ENCODE measurements at places on chromosomes 5 and 9.
A peak's percentile ranks its signal among the peaks of the same experiment; 100 is the strongest.

DNA sequence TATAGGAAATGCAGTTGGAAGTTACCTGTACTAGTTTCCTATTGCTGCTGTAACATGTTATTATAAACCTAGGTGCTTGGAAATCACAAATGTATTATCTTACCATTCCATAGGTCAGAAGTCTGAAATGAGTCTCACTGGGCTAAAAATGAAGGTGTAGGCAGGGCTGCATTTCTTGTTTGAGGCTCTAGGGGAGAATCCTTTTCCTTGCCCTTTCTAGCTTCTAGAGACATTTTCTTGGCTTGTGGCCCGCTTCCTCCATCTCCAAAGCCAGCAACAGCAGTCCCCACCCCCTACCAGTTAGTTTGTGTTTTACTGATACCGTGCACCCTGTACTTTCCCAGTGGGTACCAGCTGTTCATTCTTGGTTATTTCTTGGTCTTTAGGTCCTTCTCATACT lies 153.3 kb downstream of the SLF1 start:
- DNase-seq, result no peak

- DNase-seq, result no peak
These were observed 4.3 kb upstream of the RIC1 start for GRCh38 chr9:5624655-5625054.

DNA sequence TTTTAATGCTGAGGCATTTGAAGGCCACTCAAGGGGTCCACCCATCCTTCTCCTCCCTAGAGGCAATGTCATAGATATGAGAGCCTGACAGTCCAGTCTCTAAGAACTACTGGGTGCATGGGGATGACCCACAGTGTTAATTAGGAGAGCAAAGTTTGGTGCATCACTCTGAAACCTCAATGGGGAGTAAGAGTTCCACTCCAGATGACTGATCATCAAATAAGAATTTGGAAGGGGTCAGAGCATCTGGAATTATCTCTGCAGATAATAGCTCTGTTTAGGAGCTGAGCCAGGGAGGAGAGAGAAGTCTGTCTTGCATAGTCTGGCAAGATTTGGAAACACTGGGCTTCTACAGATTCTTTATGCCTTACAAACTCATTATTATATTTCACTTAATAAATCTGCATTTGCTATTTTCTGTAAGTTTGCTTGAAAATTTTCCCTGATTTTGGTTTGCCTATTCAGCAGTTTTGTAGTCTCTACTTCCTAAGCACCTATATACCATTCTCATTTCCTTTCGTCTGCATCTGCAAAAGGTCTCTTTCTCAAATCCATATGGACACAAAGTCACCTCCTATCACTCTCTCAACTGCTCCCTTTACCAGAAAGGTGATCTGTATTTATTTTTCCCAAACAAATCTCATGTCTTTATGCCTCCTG lies 27.7 kb downstream of the FGF10 start:
- DNase-seq, result no peak

- peak; percentile 29 for DNase-seq
These were observed 466.1 kb downstream of the TLR4 start for GRCh38 chr9:118170032-118170955.

- no peak for DNase-seq
These were observed 170.5 kb upstream of the SMIM23 start for GRCh38 chr5:171614971-171615653.

GRCh38 chr9:14396171-14396570 lies 82.2 kb upstream of the NFIB start:
- DNase-seq, result no peak

GRCh38 chr9:18061332-18061731 lies 412.6 kb upstream of the ADAMTSL1 start:
- no peak for DNase-seq

- no peak for DNase-seq
These were observed 41.0 kb upstream of the HCN1 start for GRCh38 chr5:45737153-45737552.

DNA sequence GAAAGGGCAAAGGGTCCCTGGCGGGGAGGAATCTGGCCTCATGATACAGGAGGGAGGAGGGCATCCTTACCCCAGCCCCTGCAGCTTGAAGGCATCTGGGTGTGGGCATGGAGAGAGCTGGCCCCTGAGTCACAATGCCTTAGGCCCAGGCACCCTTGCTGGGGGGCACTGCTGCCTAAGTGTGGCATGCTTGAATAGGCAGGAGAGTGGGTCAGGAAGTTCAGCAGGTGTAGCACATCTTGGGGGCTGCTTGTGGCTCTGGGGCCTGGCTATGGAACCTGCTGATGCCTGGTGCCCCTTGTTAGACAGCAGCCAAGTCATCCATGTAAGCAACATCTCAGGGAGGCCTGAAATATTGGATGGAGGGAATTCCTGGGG lies 63.1 kb downstream of the HSPA4 start:
- DNase-seq, result no peak

DNA sequence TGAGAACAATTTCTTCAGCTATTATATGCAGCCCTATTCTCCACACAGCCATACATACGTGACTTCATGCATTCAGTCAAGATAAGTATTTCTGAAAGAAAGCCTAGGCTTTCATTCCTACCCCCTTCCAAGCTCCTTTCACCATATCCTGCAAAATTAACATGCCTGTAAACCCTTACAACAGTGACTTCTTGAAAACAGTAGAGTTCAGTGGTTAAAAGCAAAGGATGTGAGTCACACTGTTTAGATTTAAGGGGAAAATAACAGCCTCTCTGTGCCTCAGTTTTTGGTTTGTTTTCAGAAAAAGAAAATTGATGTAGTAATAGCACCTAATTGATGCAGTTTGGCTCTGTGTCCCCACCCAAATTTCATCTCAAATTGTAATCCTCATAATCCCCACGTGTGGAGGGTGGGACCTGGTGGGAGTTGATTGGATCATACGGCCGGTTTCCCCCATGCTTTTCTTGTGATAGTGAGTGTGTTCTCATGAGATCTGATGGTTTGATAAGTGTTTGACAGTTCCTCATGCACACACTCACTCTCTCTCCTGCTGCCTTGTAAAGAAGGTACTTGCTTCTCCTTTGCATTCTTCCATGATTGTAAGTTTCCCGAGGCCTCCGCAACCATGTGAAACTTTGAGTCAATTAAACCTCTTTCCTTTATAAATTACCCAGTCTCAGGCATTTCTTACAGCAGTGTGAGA lies 264.8 kb downstream of the CETN3 start:
- peak; percentile 46 for DNase-seq

DNA sequence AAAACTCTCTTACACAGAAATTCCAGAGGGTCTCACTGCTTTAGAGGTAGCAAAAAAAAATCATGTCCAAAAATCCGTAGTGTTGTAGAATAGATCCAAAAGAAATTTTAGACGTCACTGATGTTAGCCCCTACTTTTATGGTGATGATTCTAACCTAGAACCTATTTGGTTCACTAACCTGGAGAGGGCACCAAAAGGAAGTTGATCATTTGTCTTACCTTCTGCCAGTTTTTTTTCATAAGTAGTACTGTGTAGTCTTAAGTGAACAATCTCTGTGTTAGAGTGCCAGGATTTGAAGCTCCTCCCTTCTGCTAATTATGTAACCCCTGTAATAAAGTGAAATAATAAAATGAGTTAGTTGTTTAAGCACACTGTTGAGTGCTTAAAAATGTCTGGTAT lies 215.2 kb downstream of the SMARCA2 start:
- no peak for DNase-seq

GRCh38 chr9:3576328-3576727 lies 50.5 kb upstream of the RFX3 start:
- DNase-seq, result no peak

DNA sequence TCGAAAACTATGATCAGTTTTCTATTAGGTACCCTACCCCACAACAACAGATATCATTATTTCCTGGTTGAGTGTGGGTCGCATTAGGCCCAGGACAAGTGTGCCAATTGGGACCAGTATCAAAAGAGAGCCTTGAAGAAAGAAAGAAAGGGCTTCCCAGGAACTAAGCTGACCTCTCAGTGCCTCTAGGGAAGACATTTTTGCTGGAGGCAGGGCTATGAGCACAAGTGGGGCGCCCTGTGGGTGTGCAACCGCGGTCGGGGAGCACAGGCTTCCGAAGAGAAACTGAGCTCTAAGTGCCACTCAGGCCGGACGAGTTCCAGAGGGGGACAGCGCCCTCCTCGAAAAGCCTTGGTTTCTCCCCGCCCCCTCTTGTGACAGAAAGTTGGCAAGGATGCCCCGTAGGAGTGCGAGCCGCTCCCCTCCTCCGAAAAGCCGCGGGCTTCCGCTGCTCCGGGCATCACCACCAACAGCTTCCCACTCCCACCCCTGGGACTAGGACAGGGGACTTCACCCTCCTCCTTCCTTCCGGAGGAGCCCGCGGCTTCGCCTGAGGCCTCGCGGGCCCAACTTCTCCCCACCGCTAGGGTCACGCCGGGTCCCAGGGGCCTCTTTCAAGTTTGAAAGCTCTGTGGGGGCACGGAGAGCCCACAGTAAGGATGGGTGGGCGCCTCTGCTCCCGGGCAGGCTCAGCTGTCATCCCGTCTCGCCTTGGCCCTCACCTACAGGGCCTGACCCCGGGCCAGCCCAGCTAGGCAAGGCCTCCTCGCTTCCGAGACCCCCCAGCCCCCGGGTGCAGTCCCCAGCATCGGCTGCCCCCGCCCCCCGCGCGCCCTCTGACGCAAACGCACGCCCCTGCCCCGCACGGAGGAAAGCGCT lies 2.0 kb downstream of the NR2F1-AS1 start:
- DNase-seq, result no peak

- DNase-seq, result no peak
These were observed 41.1 kb downstream of the LIX1 start for GRCh38 chr5:97101189-97101910.

- DNase-seq, result no peak
These were observed 103.0 kb downstream of the COL5A1 start for GRCh38 chr9:134744385-134745295.

DNA sequence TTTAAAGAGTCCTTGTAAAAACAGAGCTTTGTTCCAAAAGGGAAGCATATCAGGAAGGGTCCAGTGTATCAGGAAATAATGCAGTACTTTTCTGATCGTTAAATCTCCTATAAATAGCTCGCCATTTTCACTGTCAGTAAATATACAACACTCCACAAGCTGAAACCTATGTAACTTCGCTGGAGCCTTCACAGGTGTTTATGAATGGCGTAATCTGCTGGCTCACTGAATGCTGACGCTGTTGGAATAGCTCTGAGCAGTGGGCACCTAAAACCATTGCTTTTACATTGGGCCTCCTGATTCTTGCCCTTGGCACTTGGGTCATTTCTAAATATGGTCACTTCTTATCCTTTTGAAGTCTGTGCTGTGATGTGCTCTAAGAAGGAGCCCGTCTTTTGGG lies 4.3 kb downstream of the SHC3 start:
- DNase-seq, result no peak

DNA sequence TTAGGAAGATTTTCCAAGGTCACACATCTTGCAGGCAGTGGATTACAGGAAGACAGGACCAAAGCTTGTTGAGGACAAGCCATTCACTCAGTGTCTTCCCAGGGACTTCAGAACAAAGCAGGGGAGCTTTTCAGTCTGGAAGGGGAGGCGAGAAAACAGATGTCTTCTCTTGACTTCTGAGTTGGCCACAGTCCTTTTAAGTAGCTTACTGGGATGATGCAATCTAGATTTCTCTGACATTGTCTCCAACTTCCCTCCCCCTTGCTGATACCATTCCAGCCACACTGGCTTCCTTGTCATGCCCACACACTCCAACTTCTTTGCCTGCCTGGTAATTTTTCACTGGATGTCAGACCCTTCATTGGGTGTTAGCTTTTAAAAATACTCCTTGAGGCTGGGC lies 174.2 kb upstream of the TBC1D2 start:
- peak; percentile 74 for DNase-seq

DNA sequence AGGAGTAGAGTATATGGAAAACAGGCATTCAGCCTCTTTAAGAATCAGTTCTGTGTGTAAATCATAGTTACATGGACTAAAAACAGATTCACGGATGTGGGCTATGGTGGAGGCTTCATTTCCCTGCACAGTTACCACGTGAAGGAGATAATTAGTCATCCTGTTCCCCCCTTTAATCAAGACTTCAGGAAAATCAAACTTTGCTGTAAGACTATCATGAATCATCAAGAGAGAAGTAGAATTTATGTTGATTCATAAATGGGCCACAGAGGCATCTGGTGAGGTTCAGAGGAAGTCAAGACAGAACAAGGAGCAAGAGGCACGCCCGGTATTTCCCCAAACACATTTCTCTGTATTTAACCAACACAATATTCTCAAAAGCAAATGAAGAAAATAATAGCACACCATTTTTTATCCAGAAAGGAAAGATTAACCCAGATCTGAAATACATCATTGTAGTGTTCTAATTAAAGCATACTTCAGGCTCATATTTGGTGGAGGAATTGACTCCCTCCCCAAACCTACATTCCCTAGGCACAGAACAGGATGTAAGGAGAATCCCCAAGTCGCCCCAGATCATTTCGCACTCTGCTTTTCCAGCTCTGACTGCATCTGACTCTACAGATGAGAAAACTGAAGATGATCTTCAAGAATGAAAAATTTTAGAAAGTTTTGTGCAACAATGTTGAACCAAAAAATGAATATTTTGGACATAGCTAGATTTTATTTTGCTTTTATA lies 175.8 kb upstream of the GAS1 start:
- peak; percentile 97 for DNase-seq

DNA sequence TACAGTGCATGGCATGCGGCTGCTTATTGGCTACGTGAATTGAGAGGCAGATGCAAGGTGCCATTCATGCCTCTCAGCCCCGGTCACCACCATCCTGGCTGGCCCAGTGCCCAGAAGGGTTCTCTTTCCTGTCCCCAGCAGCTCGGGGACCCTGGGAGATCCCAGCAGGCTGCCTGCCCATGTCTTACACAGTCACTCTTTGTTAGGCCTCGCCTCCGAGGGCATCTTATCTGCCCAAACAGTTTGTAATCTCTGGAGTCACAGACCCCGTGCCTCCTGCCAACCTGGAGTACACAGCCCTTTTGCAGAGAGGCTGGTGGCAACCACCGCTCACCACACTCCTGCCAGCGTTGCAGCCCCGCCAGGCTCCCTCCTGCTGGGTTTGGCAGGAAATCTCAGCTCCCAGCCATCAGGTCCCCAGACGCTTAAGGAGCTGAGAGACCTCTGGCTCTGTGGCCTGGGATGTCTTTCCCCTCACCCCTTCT lies 7.0 kb upstream of the AK1 start:
- no peak for DNase-seq

GRCh38 chr5:80591352-80591751 lies 21.3 kb upstream of the ANKRD34B start:
- peak; percentile 15 for DNase-seq

- peak; percentile 55 for DNase-seq
These were observed 101.2 kb downstream of the TRIM36 start for GRCh38 chr5:115068239-115069086.

DNA sequence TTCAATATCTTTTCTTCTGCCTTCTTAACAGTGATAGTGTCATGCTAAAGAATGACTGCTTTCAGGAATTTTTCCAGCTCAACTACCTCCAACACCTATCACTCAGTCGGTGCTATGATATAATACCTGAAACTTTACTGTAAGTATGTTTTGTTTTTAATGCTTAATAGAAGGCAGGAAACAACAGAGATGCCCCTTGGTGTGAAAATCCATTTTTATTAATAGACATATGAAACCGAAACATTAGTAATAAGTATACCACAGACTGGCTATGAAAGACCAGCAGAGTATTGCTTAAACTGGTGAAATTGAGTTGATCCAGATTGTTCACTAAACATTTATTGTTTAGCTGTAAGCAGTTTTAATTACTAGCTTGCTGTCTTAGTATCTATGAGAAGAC lies 25.2 kb downstream of the SKP2 start:
- DNase-seq, result no peak
